Astrocyte (in vitro differentiated cells and primary cell): ENCODE measurements at places on chromosomes 5 and 9.

DNA sequence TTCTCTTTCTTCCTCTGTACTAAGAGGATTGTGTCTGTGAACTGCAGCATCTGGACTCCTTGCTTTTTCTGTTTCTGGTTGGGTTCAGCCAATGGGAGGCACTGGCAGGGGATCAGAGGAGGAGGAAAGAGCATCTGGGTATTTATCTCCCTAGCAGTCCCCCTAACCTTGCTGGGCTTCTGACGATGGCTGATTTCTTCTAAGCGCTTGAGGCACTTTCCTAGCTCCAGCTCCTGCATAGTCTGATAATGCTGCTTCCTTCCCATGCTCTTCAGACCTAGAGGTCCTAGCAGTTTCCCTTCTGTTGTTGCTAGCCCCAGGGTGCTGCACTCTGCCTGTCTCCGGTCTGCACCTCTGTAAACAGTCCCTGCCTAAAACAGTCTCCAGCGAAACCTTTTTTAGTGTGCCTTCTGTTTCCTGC, 225.1 kb downstream of the PDZD2 start:
- no peak for DNase-seq

- DNase-seq: no peak
These were observed 24.7 kb upstream of the CNOT6 start for GRCh38 chr5:180469586-180469865.

GRCh38 chr5:173293817-173294672, 34.2 kb downstream of the STC2 start:
- peak; percentile 36 for DNase-seq

DNA sequence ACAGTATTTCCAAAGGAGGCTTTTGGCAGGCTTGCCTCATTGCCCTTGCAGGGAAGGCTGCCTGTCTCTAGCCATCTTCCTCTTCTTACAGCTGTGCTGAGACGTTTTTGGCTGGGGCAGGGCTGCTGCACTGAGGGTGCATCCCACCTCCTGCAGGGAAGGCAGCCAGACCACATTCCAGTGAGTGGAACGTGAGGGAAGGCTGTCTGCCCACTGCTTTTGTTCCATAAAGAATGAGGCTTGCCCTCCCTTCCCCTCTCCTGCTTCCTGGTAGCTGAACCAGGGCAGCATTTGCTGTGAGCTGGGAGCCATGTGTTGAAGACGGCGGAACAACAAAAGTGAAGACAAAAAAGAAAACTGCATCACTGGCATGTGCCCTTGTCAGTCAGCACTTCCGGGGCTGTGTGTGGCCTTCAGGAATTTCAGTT, 16.8 kb downstream of the MGAT1 start:
- peak; percentile 72 for DNase-seq

DNA sequence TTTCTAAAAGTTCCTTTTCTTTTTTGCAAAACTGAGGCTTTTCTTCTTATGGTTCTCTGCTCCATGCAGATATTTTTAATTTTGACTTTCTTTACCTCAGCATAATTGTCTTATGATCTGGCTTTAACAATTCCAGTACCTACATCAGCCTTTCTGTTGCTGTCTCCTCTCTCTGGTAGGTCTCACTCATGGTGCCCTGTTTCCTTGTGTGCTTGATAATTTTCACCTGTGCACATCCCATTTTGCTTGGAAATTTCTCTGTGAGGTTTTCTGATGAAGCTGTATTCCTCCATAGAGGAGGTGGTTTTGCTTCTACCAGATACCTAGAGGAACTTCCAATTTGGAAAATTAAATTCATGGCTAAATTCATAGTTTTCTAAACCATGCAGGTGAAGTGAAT, 2.3 kb upstream of the HSD17B3 start:
- DNase-seq: no peak

GRCh38 chr5:132424167-132424880, 54.8 kb downstream of the SLC22A5 start:
- no peak for DNase-seq

- DNase-seq: no peak
These were observed 128.7 kb downstream of the PAX5 start for GRCh38 chr9:36905101-36906066.

DNA sequence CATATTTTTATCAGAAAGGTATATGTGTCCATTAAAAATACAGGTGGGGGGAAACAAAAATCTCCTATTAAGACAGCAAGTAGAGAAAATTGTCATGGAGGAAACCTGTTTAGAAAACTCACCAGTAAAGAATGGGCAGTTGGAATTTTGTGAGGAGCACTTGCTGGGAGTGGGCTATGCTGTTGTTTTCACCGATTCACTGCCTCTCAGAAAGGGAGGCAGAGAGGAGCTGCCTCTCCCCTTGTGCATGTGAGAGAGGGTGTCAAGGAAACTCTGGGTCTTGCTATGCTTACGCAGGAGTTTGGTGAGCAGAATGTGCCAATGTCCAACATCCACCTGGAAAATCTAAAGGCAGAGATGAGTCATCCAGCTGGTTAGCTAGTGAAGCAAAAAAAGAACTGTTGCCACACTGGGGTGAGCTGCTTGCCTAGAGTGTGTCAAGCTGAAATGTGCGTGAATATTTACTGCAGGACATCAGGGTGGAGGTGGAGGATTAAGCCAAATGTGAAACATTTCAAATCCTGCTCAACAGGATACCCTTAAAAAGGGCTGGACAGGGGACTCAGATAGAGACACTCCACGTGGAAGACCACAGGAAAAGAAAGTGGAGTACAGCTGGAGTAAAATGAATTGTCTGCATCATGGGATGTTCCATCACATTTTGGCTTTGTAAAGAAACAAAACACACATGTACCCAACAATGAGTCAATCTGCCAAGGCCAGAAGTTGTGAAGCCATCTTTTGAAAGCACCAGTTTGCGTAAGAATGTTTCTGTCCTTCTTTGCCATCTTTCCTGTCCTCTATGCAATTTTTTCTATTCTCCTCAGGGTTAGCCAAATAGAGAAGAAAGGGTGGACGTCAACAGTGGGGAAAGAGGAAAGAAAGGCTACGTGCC, 449.7 kb upstream of the MPDZ start:
- peak; percentile 73 for DNase-seq

GRCh38 chr9:4237748-4238511, 61.9 kb downstream of the GLIS3 start:
- DNase-seq: peak; percentile 61
